ENCODE measurements at places on chromosomes 5 and 9. TPM values are rescaled to one million over a fixed set of nuclear protein-coding genes. Genes with fewer than 3 reads are reported as not detected.

The ORM2 gene
- not detected for total RNA-seq

The CCL21 gene
- 16.6 TPM for total RNA-seq

The TEX53 gene
- total RNA-seq = not detected

The DNLZ gene
- 21.3 TPM for total RNA-seq

The MARCHF3 gene
- 50.3 TPM for total RNA-seq

The PTGES gene
- total RNA-seq = 0.52 TPM

The ARHGEF28 gene
- total RNA-seq = 3.4 TPM

DNA sequence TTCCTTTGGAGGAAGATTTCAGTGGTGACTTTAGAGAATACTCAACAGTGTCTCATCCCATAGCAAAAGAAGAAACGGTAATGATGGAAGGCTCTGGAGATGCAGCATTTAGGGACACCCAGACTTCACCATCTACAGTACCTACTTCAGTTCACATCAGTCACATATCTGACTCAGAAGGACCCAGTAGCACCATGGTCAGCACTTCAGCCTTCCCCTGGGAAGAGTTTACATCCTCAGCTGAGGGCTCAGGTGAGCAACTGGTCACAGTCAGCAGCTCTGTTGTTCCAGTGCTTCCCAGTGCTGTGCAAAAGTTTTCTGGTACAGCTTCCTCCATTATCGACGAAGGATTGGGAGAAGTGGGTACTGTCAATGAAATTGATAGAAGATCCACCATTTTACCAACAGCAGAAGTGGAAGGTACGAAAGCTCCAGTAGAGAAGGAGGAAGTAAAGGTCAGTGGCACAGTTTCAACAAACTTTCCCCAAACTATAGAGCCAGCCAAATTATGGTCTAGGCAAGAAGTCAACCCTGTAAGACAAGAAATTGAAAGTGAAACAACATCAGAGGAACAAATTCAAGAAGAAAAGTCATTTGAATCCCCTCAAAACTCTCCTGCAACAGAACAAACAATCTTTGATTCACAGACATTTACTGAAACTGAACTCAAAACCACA, 67.4 kb downstream of the VCAN start:
- H3K36me3 ChIP-seq = no peaks in the 10 kb centered on the region
- DNase-seq = no peak
- no peaks in the 10 kb centered on the region for H3K4me1 ChIP-seq
- no peak overlapping the region for H3K27ac ChIP-seq
- H3K27me3 ChIP-seq = no peaks in the 10 kb centered on the region

DNA sequence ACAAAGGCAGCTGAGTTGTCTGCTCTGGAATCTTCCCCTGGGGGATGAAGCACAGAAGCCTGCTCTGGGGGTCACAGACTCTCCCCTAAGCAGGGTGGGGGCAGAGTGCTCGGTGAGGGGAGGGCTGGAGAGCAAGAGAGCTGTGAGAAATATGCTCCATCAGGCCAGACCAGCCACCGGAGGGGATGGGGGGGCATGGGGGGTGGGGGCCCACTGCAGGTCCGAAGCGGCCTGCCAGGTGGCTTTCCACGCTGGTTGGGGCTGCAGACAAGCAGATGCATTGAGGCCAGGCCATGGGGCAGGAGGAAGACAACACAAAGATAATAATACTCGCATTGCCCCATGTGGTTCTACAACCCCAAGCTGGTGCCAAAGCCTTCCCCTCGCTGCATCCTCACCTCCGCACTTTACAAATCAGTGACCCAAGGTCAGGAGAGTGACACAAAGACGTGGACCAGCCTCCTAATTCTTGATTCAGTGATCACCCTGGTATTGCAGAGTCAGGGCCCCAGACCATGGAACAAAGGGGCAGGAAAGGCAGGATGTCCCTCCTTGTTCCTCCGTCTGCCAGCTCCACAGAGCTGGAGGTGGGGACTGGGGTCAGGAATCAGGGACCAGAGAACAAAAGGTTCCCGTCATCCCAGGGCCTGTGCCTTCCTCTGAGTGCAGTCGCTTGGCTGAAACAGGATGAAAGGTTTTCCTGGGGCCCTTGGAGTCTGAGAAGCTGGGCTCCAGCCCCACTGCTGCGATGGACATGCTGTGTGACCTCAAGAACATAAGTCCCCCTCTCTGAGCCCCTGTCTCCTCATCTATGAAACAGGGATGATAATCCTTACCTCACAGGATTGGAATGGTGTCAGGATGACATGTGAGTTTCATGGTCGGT, 37.2 kb upstream of the GABRP start:
- no peaks in the 10 kb centered on the region for H3K36me3 ChIP-seq
- H3K4me3 ChIP-seq = no peak overlapping the region
- peaks cover 45% of the 10 kb centered on the region for H3K4me1 ChIP-seq
- H3K27me3 ChIP-seq = no peaks in the 10 kb centered on the region
- peak overlapping the region; percentile 77 for H3K27ac ChIP-seq

DNA sequence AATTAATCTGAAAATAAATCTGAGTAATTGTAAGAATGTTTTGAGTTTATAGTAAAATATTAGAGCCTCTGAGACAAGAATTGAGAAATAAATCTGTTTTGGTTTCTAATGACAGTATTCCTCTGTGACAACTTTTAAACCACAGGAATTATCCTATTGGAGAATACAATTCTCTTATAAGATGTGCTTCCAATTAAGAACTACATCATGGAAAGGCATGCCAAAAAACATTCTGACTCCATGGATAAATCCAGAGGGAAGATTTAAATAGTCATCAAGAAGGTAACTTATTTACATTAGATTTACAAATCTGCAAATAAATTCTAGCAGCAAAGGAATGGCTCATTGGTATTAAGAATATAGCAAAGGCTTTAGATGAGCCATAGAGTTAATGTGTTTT, 178.3 kb upstream of the ACOT12 start:
- no peaks in the 10 kb centered on the region for H3K27me3 ChIP-seq
- H3K27ac ChIP-seq = no peak overlapping the region
- H3K4me3 ChIP-seq = no peak overlapping the region
- DNase-seq = no peak
- H3K4me1 ChIP-seq = no peaks in the 10 kb centered on the region

- H3K27ac ChIP-seq = no peak overlapping the region
- H3K4me1 ChIP-seq = peaks cover 6% of the 10 kb centered on the region
- no peak overlapping the region for H3K4me3 ChIP-seq
- DNase-seq = no peak
- no peaks in the 10 kb centered on the region for H3K27me3 ChIP-seq
Measured at GRCh38 chr5:16582081-16582480, 34.7 kb downstream of the RETREG1 start.

DNA sequence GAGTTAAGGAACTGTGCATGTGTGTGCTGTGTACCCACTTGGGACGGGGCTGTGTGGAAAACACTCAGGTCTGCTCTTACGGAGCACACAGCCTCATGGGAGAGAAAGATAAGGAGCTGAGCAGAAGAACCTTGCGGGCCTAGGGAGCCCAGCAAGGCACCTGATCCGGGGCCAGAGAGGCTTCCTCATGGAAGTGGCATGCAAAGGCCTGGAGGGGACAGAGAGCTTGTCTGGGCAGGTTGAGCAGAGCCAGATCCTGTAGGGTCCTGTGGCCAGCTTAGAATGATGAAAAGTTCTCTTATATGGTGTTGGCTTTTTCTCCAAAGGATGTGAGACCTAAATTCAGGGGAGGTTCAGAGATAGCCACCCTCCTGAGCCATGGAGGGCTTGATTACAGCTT, 45.2 kb downstream of the NEK6 start:
- H3K36me3 ChIP-seq = peaks cover 12% of the 10 kb centered on the region
- no peak overlapping the region for H3K4me3 ChIP-seq
- H3K27me3 ChIP-seq = no peaks in the 10 kb centered on the region
- H3K27ac ChIP-seq = no peak overlapping the region
- no peak for DNase-seq

Data from heart left ventricle (tissue), 16 donors.